ENCODE measurements at places on chromosomes 1 and 21.

DNA sequence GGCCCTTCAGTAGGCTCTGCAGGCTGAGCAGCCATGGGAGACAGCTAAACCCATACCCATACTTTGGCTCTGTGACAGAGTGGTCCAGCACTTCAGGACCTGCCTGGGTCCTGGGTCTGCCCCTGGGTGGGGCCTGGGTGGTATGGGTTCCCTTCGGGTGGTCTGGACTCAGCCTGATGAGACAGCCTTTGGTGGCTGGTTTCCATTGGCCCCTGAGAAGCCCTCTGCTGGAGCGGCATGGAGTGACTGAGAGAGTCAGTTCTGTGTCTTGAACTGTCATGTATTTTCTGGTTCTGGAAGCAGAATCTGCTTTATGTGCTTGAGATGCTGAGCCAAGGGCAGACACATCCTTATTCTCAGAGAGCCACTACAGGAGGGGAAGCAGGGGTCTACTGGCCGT is 31.3 kb upstream of the KCNA2 start:
- no peak for DNase-seq

GRCh38 chr1:78250201-78250600 is 204.4 kb downstream of the GIPC2 start:
- no peak for DNase-seq

- DNase-seq, result no peak
Observed at GRCh38 chr1:31564606-31564989, 11.7 kb upstream of the TINAGL1 start.

GRCh38 chr1:118863688-118864087 is 124.5 kb downstream of the TBX15 start:
- no peak for DNase-seq

DNA sequence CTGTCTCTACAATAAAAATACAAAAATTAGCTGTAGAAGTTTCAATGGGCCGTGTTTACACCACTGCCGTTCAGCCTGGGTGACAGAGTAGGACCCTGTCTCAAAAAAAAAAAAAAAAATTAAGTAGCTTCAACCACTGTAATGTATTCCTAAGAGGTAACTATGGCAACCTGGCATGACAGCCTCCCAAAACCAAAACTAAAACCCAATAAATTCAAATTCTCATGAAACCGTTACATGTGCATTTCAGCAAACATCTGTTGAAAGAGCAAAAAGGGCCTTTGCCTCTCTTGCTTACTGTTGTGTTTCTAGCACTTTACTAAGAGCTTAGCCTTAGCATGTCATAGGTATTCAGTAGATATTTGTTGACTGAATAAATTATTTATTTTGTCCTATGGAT is 33.5 kb downstream of the ODR4 start:
- no peak for DNase-seq

DNA sequence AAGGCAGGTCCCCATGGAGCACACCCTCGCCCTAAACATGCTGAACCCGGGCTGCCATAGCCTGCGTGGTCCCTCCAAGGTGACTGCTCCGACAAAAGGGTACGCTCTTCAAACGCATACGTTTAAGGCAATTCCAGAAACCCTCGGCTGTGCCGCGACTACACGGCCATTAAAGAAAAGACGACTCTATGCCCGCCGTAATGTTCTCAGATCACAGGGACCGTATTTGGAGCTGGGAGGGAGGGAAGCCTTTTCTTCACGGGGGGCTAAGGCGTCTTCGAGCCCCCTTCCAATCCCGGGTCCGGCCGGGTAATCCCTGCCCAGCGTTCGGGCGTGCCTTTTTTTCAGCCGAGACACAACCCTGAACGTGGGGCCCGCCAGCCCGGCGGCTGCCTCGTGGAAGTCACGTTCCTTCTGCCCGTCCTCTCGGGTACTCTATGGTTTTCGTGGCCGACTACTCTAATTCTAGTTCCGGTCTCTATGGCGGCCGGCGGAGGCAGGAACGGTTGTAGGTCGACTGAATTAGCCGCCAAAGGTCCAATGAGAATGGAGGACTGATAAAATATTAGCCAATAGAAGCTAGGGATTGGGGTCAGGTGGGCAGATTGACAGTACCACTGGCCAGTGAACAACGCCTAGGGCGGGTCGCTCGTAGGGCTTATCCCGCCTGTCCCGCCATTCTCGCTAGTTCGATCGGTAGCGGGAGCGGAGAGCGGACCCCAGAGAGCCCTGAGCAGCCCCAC is at the start of gene YBX1:
YBX1 (plus strand) TSS at position 678 of the 743 bp plus-strand sequence. CDS start 148 bp downstream, outside the sequence.
- peak; percentile 97 for DNase-seq

- no peak for DNase-seq
Observed at GRCh38 chr1:153346077-153346723, 2.4 kb downstream of the PGLYRP4 start.

DNA sequence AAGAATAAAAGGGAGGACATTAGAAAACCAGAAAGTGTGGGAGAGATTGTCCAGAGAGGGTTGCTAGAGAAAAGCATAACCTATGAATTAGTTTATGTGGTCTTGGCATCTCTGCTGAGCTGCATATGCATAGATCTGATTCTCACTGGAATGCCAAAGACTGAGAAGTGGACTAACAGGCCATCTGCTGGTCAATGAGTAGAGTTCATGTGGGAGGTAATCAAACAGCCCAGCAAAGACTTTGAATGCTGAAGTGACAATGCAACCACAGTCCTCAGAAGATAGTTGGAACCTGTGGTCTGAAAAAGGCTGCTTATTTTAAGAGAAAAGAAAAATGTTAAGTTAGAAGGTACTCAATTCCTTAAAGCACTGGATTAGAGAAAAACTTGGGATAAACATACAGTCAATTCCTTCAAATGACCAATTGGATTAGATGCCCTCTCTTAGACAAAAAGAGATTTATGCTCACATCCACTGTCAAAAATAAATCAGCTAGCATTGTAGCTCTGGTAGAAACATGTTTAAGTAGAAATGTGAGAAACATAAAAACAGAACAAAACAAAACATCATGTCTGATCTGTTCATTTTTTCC is 382.8 kb downstream of the AMY1C start:
- DNase-seq, result no peak

DNA sequence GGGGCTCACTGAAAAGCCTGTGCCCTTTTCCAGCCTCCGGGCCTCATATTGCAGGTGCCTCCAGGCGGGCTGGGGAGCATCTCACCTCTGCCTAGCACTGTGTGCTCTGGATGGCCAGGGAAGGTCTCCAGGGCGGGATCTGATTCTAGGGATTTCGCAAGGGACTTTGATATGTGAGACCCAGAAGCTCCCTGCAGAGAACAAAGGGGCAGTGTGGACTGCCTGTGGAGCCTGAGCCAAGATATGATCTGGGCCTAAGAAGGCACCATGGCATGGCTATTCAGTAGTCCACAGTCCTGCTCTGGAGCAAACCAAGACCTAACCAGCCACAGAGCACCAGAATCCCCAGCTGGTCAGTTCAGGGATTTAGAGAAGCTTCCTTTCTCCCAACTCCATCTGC is 157.2 kb downstream of the ST6GALNAC5 start:
- no peak for DNase-seq

GRCh38 chr1:68974447-68974846 is 477.6 kb upstream of the DEPDC1 start:
- DNase-seq, result no peak

GRCh38 chr1:197778366-197778945 is 3.2 kb upstream of the DENND1B start:
- no peak for DNase-seq

- no peak for DNase-seq
Observed at GRCh38 chr21:28604946-28605537, 387.6 kb downstream of the LTN1 start.

DNA sequence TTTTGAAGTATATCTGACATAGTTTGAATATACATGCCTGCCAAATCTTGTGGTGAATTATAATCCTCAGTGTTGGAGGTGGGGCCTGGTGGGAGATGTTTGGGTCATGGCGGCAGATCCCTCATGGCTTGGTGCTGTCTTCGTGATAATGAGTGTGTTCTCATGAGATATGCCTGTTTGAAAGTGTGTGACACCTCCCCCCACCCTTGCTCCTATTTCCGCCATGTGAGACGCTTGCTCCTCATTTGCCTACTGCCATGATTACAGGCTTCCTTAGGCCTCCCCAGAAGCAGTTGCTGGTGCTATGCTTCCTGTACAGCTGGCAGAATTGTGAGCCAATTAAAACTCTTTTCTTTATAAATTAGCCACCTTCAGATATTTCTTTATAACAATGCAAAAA is 436.6 kb upstream of the BEND5 start:
- DNase-seq, result peak; percentile 9

- no peak for DNase-seq
Observed at GRCh38 chr21:38525454-38525853, 27.2 kb upstream of the ERG start.

DNA sequence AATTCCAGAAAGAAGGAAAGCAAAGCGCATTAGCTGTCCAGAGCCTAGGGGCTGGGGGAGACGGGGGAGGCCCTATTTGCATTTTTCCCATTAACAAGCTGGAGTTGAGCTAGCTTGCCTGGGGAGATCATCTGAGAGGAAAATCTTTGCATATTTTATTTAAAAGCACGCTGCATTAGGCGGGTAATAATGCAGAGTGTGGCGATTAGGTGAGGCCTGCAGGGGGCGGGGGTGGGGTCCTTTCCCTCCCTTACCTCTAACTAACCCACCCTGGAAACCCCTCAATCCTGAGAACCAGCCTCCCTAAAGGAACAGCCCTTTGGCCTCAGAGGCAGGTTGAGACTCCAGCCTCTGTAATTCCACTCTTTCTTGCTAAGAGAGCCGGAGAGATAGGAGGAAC is 16.2 kb downstream of the C1orf216 start:
- DNase-seq, result no peak

- no peak for DNase-seq
Observed at GRCh38 chr1:93416183-93416582, 31.7 kb upstream of the FNBP1L start.

GRCh38 chr21:37546299-37546908 is 179.8 kb downstream of the DYRK1A start:
- no peak for DNase-seq

DNA sequence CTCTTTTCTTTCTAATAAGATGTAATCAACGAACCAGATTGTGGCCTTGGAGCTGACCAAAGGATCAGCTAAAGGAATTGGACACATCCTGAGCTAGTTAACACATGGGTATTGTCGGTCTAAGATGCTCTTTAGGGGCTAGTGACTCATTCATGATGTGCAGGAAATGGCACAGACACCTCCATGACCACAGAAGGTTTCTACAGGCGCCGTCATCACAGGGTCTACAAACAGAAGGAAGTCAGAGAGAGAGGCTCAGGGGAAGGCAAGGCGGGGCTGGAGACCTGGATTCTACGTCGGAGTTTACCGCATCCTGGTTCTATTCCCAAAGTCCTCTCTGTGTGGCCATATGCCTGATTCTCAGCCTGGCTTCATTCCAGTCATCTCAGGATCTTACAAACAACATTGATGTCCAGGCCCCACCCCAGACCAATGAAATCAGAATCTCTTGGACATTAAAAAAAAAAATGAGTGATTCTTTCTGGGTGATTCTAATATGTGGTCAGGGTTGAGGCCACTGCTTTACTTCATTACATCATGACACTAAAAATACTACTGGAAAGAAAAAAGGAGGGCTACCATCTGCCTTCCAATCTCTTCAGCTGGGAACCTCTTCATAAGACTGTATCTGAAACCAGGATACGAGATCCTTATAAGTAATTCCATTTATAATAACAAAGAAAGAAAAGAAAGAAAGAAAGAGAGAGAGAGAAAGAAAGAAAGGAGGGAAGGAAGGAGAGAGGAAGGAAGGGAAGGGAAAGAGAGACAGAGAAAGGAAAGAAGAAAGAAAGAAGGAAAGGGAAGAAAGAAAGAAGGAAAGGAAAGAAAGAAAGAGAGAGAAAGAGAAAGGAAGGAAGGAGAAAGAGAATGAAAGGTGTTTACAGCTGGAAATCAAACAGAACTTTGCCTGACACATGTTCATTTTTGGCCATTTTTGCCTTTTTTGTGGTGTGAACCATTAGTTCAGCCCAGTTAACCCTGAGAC is 11.6 kb upstream of the KCNJ15 start:
- DNase-seq, result no peak

- DNase-seq, result no peak
Observed at GRCh38 chr1:5857508-5858090, 134.6 kb downstream of the NPHP4 start.

Measured in NCI-H1930 (cell line).